CD4-positive, alpha-beta T cell treated with Interleukin-6 for 4 hours (primary cell): ENCODE measurements at places on chromosomes 3 and 15.

DNA sequence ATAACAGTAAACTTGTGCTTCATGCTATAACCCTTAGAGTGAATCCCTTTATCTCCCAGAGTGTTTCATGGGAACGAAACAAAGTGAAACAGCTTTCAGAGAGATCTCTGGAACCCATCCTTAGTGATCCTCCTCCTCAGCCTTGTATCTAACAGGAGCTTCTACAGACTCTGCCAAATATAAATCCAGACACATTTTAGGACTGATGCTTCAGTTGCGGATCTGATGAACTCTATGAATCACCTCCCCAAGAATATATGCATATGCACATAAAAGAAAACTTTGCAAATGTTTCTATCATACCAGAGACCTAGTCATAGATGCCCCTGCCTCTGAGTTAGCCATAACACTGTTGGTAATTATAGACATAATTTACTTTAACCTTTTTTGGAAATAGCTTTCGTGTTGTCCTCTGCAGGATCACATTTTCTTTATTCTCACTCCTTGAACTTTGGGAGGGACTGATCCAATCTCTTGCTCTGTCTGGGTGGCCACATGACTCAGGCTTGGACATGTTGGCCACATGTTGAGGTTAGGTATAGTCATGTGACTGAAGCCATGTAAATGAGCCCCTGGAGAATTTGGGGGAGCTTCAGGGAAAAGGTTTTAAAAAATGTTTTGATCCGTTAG is 306.4 kb upstream of the CNTN3 start:
- DNase-seq = no peak

DNA sequence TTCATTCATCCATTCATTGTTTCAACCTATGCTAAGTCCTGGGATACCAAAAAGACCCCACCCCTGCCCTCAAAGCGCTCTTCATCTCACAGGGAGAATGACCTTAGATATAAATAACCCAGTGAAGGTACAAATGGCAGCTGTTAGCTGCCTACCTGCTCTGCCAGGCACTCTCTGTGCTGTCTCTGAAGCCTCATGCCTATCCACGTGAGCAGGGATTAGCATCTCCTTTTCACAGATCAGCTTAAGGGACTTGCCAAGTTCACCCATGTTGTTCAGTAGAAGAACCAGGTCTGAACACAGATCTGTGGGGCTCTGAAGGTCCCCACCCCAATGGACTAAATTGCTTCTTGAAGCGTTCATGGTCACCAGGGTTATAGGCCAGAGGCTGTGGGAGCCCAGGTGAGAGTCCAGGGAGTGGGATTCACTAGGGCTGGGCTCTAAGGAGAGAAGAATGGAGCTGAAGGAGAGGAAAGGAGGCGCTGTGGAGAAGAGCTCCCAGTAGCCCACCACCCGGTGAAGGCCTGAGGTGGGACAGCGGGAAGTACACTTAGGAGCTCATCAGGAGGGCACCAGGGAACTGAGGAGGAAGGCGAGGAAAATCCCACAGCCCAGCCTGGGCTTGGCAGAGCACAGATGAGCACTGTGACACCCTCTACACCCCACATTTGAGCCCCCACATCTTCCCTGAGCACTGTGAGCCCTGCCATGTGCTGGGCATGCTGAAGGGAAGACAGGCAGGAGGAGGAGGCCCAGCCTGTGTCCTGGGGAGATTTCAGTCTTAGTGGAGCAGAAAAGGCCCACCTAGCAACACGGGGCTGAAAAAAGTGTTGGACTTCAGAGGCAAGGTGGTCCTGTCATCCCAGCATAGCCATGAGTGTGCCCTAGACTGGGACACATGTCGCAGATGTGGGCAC is 20.4 kb downstream of the RBP1 start:
- DNase-seq = no peak

DNA sequence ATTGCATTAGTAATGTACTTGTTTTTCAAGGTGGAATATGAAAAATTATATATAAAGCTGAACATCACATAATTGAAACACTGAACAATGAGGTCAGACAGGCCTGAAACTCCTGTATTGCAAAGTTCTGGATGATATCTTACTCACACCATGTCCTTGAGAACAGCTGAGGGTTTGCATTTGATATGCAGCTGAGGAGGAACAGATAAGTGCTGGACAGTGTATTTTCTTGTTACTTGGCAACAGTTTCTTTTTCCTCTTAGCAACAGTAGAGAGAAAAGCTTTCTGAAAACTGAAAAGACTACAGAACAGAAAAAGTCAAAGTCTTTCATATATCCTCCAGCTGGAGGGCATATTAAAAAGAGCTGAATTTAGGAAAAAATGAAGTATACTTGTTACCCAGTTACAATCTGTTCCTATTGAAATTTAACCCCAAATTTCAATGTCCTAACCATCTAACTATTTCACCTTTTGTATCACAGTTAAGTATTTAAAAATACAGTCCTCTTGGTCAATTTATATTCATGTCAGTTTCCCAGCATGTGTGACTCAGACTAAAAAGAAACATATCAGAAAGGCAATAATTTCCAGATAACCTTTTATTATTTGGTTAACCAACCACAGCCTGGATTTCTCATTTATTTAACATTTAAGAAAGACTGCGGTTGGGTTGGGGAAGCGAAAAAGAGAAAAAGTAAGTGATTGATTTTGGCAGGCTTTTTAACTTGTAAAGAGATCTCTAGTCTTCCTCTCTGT is 733.0 kb upstream of the DPPA4 start:
- no peak for DNase-seq

- DNase-seq = no peak
These were observed 34.9 kb upstream of the MAGI1 start for GRCh38 chr3:66073464-66074141.

GRCh38 chr3:167733961-167734497 is 663 bp downstream of the PDCD10 start:
- DNase-seq = no peak

DNA sequence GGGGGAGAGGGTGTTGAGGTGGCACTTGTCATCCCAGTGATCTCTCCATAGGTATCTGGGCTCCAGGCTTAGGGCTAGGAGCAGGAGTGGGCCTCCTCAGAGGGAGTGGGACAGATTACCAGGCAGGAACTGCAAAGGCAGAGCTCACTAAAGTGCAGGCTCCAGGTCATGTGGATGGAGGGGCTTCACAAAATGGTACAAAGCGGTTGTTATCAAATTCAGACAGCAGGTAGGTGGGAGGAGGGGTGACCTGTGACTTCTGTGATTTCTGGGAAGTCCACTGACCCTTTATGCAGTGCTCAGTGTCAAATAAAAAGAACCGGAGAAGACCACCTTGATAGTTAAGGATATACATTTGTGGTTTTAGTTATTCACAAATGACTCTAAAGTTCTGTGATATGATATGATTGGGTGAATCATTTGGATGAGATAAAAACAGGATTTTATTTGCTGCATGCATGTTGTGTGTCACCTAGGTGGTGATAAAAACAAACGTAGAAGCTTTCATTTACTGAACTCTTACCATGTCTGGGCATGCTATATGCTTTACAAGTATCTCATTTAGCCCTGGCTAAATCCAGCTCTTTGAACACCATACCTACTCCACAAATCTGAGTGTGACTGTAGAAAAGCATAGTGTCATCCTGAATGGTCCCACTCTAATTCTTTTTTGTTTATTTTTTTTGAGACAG is 20.2 kb downstream of the ST6GAL1 start:
- DNase-seq = no peak

- DNase-seq = no peak
These were observed 89.7 kb upstream of the GK5 start for GRCh38 chr3:142315083-142315482.

DNA sequence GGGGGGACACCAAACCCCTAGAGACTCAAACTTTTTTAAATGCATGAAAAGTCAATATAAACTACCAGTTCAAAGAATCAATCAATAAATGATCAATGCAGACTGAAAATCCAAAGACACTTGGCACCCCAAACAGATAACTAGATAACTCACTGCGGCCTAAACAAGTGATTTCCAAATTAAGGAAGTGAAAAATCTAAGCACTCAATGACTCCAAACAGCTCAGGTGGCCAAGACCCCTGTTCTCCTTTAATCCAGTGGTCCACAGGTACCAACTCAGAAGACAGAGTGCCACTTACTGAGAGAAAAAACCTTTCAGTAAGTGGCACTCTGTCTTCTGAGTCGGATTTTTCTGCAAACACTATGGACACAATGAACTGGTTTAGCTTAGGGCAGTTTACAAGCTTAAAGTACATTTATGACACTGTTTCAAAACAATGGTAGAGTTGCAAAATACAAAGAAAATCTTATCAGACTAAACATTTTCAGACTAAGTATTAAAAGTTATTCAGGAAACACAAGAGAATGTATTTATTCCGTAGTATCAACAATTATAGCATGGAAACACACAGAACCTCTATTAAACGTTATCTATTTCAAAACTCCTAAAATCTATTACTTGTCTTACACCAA is 4.7 kb downstream of the DLG1 start:
- no peak for DNase-seq

- DNase-seq = no peak
These were observed 44.9 kb upstream of the B3GALNT1 start for GRCh38 chr3:161150001-161150525.

GRCh38 chr15:52359722-52360121 is 64.1 kb upstream of the MYO5C start:
- no peak for DNase-seq

GRCh38 chr3:115021061-115021460 is 126.0 kb downstream of the ZBTB20 start:
- no peak for DNase-seq

- DNase-seq = no peak
These were observed 393.3 kb downstream of the FEZF2 start for GRCh38 chr3:61980041-61980440.

DNA sequence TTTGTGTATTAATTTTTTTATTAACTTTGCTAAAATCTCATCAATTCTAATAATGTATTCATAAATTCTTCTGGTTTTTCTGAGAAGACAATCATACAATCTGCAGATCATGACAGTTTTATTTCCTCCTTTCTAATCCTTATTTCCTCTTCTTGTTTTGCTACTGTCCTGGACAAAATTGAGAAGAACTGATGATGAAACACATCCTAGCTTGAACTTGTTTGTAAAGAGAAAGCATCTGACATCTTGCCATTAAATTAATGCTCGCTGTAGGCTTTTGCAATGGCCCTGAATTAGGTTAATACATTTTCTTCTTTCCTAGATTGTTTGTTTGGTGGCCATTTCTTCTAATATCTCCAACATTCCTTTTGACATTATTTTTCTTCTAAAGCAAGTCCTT is 110.9 kb upstream of the TPM1 start:
- DNase-seq = no peak

GRCh38 chr3:192130534-192131132 is 596.7 kb downstream of the FGF12 start:
- peak; percentile 1 for DNase-seq

GRCh38 chr3:13822042-13822441 is 57.8 kb downstream of the WNT7A start:
- DNase-seq = no peak

DNA sequence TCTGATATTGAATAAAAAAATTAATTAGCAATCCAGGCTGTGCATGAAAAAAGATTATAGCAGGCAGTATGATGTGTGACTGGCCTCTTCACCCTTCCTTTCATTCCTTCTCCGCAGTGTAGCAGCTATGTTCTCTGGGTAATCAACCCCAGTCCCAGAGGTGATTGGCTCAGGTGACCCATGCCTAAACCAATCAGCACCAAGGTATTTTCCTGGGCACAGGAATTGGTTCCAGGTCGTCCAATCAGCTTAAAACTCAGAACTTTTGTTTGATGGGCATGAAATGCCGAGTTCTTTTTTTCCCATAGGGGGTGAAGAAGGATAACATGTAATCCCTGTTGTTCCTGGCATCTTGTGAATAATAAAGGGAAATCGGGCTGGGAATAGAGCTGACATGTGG is 5.8 kb upstream of the BNC1 start:
- no peak for DNase-seq

- DNase-seq = no peak
These were observed 134.5 kb downstream of the FBN1 start for GRCh38 chr15:48510976-48511375.

DNA sequence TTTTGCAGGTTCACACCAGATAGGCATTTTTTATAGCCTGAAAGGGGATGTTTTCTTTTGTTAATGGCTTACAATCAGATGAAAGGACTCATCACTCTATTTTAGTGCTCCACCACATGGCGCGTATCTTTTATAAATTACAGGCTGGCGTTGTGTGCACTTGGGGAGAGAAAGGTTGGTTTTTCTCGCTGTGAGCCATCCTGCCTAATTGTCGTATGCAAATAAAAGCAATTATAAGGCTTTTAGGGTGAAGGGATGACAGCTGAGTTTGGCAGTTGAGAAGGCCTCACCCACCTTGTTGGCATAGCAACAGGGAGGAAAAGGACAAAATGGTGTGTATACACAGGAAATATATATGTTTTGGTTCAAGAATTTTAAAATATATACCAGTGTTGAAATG is 268.0 kb downstream of the NR2F2 start:
- no peak for DNase-seq

- DNase-seq = no peak
These were observed 10.1 kb downstream of the STRIT1 start for GRCh38 chr3:155283092-155284056.

DNA sequence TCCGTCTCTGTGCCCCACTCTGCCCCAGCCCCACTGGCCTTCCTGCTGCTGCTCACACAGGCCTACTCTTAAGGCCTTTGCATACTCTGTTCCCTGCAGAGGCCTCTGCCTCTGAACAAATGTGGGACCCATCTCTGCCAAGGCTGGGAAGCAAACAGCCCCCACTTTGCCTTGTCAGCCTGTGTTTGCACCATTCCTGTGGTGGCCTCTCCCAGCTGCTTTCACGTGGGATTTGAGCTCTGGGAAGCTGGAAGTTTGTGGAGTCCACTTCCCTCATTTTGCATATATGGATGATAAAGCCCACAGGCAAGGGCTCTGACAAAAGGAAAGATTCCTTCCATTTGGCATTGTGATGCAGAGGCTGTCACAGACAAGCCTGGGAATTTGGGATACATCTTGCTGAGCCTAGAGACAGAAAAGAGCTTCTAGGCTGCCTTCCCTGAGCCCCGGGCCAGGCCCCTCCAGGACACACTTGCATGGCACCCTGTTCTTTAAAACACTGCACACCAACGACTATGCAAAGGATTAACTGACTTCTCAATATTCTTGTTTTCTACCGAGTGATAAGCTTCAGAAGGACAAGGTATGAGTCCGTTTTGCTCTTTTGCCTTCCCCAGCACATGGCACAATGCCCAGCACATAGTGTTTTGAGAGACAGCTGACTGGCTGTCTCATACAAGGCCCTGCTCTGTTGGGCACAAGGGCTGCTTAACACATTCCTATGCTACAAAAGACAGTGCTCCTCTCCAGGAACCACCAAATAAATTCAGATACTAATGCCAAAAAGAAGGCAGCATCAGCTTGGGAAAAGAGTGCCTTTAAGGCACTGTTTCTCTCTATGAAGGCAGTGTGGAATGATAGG is 120.7 kb upstream of the TOPAZ1 start:
- no peak for DNase-seq
